Pericardium fibroblast (primary cell): ENCODE measurements at places on chromosomes 7 and 10. TPM values are rescaled to one million over a fixed set of nuclear protein-coding genes. Genes with fewer than 3 reads are reported as not detected.

The MRLN gene
- total RNA-seq: not detected in 2 replicates

The PDE1C gene
- 6.4 and 7.4 TPM in 2 replicates for total RNA-seq

The LRRD1 gene
- not detected in 2 replicates for total RNA-seq

The SLC13A1 gene
- total RNA-seq: not detected in 2 replicates

The NPC1L1 gene
- total RNA-seq: not detected in 2 replicates

The FAM24B gene
- 0.68 and 3.2 TPM in 2 replicates for total RNA-seq

The ZNF736 gene
- 2.0 and 12.5 TPM in 2 replicates for total RNA-seq

The LIPF gene
- total RNA-seq: not detected in 2 replicates
